Inflammatory macrophage treated with lipopolysaccharide for 1 hour (primary cell): ENCODE measurements at places on chromosomes 2 and 18.
A peak's percentile ranks its signal among the peaks of the same experiment; 100 is the strongest.

DNA sequence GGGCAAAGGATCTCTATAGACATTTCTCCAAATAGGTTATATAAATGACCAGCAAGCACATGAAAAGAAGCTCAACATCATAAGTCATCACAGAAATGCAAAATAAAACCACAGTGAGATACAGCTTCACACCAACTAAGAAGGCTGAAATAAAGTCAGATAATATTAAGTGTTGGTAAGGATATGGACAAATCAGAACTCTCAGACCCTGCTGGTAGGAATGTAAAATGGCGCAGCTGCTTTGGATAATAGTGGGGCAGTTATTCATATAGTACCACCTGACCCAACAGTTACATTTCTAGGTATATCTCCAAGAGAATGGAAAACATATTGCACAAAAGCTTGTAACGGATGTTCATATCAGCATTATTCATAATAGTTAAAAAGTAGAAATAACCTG, 14.0 kb downstream of the EPB41L5 start:
- DNase-seq, result no peak

- DNase-seq, result no peak
Measured at GRCh38 chr2:12605366-12605765, 111.4 kb upstream of the TRIB2 start.

- no peak for DNase-seq
Measured at GRCh38 chr2:88603146-88603545, 24.1 kb downstream of the EIF2AK3 start.

GRCh38 chr2:160568856-160569255, 75.2 kb upstream of the RBMS1 start:
- peak; percentile 90 for DNase-seq

DNA sequence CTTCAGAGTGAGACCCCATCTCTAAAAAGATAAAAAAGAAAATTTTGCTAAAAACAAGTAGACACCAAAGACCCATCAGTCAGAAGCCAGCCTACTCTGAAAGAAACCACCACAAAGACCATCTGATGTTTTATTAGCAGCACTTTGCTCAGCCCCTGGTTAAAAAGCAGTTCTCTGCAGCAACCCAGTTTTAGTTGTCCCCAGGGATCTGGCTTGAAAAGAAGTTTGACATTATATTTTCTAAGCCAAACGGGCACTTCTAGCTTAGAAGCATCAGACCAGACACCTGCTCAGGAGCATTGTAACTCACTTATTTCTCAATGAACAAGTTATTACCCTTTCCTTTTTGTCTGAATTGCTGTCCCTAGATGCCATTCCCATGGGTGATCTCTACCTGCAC, 164.2 kb upstream of the ETAA1 start:
- no peak for DNase-seq

GRCh38 chr18:47981320-47981719, 50.9 kb upstream of the SMAD2 start:
- DNase-seq, result no peak

DNA sequence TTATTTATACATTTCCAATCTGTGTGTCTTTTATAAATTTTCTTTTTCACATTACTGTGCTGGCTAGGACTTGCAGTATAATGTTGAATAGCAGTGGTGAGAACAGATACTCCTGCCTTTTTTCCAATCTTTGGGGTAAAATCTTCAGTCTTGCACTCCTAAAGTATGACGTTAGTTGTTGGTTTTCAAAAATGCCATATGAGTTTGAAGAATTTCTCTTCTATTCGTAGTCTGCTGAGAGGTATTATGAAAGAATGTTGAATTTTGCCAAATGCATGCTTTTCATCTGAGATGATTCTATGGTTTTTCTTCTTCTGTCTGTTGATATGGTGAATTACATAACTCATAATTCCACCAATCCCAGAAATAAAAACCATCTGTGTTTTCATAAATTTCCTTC, 335.3 kb upstream of the CHST9 start:
- DNase-seq, result no peak

DNA sequence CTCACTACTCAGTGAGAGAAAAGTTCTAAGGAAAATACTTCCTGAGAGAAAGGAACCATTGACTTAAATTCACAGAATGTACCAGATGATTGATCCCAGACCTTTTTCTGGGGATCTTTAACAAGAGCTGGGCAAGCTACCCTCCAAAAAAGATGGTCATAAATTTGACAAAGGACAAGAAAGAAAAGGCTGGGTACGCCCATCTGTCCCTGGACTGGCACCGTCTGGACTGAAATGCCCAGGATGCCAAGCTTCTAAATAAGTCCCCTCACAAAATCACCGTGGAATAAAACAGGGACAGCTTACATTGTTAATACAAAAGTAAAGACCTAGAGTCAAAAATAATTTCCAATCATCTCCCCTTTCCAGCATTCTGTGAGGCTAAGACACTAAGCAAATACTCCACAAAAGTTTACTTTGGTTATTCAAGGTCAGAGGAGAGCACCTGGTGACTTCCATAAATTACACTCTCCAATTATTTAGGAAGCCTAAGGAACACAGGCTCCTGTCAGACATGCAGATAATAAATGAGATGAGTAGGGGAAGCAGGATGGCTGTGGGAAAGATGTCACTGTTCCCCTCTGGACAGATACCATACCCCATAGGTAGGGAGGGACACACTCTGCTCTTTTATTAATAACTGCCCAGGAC, 69.9 kb downstream of the UXS1 start:
- no peak for DNase-seq

DNA sequence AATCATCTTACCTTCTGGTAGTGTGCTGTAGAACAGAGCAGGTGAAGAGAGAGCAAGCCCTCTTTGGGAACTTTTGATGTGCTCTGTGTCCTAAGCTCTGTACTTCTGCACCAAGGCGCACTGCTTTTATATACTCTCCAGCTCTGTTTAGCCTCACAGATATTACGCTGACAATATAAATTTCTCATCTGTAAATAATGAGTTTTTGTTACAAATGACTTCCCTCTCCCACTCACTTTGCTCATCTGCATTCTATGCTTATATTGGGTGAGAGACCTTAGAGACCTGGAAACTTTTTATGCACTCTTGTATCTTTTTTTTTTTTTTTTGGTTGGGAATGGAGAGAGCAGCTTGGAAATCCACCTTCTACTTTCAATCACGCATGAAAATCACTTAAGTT, at the start of gene GCG:
TSS of gene GCG (minus strand) at position 101 of the 400 bp plus-strand sequence. CDS start 3,069 bp downstream, outside the sequence.
- no peak for DNase-seq

DNA sequence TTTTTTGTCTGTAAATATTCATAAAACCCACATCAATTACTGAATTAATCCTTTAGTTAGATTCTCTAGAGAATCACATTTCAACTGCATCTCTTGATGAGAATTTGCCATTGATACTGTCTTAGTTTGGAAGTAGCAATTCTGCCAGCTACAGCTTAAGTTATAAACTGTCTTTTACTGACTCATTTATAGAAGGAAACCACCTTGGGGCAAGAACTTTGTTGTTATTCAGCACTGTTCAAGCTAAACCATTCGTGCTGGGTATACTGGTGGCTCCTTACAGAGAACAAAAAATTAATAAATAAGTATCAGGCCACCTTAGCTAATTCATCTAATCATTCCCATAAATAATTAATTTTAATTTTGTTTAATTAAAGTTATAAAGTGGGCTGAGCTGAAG, 1082.6 kb upstream of the CELF4 start:
- no peak for DNase-seq

DNA sequence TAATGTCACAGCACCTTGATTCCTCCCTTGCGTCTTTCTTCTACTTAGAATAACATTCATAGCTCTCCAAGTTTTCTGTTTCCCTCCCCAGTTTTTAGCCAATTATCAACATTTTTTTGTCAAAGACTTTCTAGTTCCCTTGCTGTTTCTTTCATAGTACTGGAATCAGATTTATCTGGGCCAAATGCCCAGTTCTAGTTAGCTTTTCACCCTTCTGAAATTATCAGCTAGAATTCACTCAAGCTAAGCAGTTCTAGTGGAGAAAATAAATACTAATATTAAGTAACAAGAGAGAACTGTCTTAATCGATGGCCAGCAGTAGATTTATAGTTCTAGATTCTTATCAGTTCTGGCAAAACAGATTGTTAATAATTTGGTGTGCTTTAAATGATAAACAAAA, 36.2 kb downstream of the EFEMP1 start:
- no peak for DNase-seq

DNA sequence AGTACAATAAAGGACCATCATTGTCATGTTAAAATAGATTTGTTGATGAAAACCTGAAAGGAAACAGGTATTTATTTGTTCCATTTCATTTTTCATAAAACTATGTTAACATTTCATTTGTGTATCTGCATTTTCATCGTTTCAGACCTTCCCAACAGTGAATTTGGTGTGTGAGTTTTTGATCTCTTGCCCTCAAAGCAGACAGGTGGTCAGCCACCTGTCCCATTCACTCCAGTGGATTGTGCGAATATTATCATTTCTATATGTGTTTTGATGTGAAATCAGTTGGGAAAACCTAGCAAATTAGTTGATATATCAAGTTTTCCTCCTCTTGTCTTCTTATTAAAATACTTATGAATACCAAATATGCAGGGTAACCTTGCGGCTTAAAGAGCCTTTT, 25.4 kb upstream of the ATP5MC3 start:
- no peak for DNase-seq

GRCh38 chr2:127330753-127331152, 36.8 kb upstream of the ERCC3 start:
- DNase-seq, result no peak

- DNase-seq, result no peak
Measured at GRCh38 chr2:234091883-234092282, 41.4 kb downstream of the SPP2 start.

DNA sequence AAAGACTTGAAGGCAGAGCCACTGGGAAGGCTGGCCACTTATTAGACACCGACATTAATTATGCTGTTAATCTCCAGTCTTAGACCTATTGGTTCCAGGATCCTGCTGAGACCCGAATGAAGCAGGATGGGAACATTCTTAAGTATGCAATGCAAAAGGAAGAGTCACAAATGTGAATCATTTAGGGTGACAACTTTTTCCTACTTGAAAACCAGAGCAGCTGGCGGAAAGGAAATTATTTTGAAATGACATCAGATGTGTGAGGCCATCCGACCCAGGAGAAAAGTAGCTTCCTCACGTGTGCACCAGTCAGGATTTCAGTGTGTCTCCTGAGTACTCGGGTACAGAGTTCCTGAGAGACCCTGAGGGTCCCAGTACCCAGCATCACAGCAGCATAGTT, 222.9 kb upstream of the NCKAP5 start:
- DNase-seq, result no peak

GRCh38 chr2:39623917-39624316, 41.8 kb upstream of the TMEM178A start:
- DNase-seq, result no peak

- no peak for DNase-seq
Measured at GRCh38 chr2:176685908-176686307, 416.7 kb downstream of the MTX2 start.

- no peak for DNase-seq
Measured at GRCh38 chr2:216188956-216189355, 79.8 kb downstream of the XRCC5 start.

DNA sequence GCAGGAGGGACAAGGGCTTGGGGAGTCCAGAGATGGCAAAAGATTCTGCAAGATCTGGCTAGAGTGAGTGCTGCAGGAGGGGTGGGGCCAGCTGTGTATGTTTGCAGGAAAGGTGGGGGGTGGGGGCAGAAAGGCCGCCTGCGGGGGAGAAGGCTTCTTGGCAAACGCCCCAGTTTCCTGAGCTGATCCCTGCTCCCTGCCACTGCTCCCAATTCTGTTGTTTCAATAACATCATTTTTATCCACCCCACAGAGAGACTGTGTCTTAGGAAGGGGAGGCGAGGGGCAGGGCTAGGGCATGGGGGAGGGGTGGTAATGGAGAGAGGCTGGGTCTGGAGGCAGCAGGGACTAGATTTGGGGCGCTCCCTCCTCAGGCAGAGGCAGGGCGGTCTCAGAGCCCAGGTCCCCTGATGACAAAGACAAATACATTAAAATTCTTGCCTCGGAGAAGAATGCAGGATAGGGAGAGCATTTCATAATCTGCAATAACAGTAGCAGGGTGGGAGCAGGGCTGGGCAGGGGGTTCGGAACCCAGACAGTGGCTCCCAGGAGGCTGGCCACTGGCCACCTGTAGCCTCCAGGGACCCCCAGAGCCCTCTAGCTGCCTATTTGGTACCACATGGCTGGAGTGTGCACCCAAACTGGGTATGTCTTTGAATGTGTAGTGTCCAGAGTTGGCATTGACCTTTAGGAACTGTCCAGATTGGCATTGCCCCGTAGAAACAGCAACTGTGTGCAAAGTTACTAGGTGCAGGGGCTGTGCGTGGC, 2.1 kb upstream of the WNT6 start:
- no peak for DNase-seq

GRCh38 chr2:30254685-30255001, 23.3 kb downstream of the LBH start:
- no peak for DNase-seq

- no peak for DNase-seq
Measured at GRCh38 chr2:59734743-59735142, 818.7 kb downstream of the BCL11A start.

DNA sequence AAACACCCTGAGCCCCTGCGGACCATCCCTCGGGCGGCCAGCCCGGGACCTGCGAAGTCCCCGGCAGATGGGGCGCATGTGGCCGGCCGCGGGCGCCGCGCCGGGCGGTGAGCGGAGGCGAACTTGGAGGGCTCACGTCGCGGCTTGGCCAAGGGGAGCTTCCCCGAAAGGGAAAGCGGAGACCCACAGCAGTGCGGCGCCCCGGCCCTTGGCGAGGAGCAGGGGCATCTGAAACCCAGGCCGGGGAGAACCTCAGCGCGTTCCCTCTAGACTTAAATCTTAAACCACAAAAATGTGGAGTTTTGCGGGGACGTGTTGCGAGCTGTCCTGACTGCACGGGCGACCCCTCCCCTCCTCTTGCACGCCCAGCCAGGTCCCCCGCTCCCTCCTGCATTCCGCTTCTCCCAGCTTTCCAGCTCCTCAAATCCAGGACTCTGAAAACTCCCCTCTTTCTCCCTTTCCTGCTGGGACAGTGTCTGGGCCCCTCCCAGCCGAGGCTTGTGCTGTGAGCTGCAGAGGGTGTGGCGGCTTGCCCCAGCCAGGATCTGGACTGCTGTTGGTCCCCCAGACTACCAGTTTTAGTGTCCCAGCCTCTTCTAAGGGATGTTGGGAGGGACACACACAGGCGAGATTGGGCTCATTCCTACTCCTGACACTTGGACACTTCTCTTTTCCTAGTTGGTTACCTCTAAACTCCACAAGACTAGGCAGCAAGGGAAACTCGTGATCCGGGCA, 1.3 kb downstream of the FMNL2 start:
- peak; percentile 40 for DNase-seq

GRCh38 chr2:152097290-152097800, 1.5 kb downstream of the CACNB4 start:
- DNase-seq, result no peak

- no peak for DNase-seq
Measured at GRCh38 chr18:75341267-75341666, 86.2 kb downstream of the SMIM21 start.

GRCh38 chr2:195406886-195407603, 250.0 kb upstream of the SLC39A10 start:
- DNase-seq, result no peak

DNA sequence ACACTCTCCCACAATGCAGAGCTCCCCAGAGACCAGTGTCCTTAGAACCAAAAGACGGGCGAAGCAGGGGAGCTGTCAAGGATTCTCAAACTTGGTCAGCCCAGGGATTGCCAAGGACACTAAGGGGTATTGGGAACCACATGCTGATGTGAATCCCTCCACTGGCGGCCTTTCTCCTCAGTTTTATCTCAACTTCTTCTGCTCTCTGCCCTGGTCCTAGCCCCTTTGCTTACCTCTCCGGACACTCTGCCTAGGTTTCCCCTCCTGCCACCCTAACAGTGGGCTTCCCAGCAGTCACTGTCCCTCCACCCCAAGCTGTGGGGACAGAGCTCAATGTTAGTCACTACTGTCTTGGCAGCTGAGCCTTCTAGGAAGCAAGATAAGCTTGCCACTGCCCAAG, 61.1 kb downstream of the POLR1A start:
- DNase-seq, result no peak
